Fibroblast of lung (primary cell): ENCODE measurements at places on chromosomes 7 and 10. TPM values are rescaled to one million over a fixed set of nuclear protein-coding genes. Genes with fewer than 3 reads are reported as not detected.

The SMO gene
- polyA plus RNA-seq = 4.5 and 6.4 TPM in 2 replicates

The SPDYE6 gene
- not detected in 2 replicates for polyA plus RNA-seq

GRCh38 chr7:150307129-150307528, 16.0 kb upstream of the LRRC61 start:
- no peak for DNase-seq

- DNase-seq = no peak
Measured at GRCh38 chr10:102468683-102469082, 17.3 kb upstream of the C10orf95 start.

- DNase-seq = no peak
Measured at GRCh38 chr7:157442993-157443831, 106.4 kb downstream of the DNAJB6 start.

- no peak for DNase-seq
Measured at GRCh38 chr7:876972-877311, 588 bp downstream of the GET4 start.
